ENCODE measurements at places on chromosomes 4 and X.

GRCh38 chr4:114598191-114599121, at the start of gene UGT8:
Gene UGT8 (plus strand): TSS chr4:114598807. CDS start chr4:114622881, 24,074 bp downstream.
- peak; percentile 26 for DNase-seq

- DNase-seq = no peak
Observed at GRCh38 chr4:94939791-94940519, 182.2 kb downstream of the BMPR1B start.

- DNase-seq = no peak
Observed at GRCh38 chr4:1565598-1566295, 118.4 kb downstream of the FAM53A start.

GRCh38 chr4:17554568-17554967, 22.4 kb upstream of the LAP3 start:
- DNase-seq = no peak

DNA sequence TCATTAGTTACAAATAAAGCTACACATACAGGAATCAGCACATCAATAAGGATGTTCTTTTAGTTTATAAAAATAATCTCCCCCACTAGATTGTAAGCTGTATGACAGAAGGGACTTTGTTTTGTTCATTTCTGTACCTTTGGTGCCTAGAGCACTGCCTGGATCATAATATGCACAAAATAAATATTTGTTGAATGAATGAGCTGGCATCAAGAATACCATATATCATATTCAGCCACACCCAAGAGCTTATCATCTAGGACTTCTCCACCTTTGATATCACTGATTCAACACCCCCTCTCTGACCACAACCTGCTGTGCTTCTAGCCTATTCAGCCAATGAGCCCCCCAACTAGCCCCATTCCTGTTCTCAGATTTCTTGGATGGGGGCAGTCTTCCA, 10.6 kb downstream of the SYTL4 start:
- DNase-seq = no peak

GRCh38 chr4:96347582-96347981, 507.7 kb downstream of the PDHA2 start:
- DNase-seq = no peak
